ENCODE measurements at places on chromosomes 7 and 10.

- DNase-seq, result no peak
These were observed 545.5 kb upstream of the FOXK1 start for GRCh38 chr7:4136501-4137110.

- no peak for DNase-seq
These were observed 10.3 kb upstream of the DNAAF5 start for GRCh38 chr7:716222-716621.

DNA sequence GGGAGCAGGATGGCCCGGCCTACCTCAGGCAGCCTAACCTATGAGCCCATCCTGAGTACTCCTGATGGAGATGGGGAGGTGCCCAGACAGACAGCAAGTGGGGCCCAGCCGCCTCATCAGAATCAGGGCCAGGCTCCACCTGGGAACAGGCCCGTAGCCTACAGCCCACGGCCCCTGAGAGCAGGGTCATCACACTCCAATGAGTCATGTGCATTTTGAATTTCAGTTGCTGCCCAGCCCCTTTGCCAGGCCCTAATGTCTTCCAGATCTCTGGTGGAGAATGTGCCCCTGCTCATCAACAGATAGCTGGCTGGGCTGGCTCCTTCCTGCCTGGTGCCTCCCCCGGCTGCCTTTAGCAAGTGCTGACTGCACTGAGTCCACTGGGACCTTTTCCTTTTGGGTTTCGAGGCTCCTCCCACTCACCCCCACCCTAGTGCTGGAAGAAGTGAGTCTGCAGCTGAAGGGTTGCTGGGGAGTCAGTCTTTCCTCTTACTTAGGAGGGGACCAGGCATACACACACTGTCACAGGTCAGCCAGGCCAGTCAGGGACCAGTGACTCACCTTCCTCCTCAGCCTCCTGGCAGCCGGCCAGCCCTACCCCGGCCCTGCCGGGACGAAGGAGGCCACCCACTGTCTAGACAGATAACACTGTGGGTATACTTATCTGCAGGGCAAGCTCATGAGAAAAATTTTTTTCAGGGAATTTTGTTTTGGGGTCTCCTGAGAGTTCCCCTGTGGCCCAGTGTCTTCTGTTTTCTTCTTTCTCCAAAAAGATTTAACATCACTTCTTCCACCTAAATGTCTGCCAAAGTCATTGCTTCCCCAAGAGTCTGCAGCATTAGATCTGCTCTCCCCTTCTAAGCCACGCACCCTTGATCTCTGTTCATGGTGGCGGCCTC lies 9.1 kb upstream of the ASIC3 start:
- DNase-seq, result peak; percentile 71

- no peak for DNase-seq
These were observed 1.1 kb upstream of the NPS start for GRCh38 chr10:127548022-127548421.

DNA sequence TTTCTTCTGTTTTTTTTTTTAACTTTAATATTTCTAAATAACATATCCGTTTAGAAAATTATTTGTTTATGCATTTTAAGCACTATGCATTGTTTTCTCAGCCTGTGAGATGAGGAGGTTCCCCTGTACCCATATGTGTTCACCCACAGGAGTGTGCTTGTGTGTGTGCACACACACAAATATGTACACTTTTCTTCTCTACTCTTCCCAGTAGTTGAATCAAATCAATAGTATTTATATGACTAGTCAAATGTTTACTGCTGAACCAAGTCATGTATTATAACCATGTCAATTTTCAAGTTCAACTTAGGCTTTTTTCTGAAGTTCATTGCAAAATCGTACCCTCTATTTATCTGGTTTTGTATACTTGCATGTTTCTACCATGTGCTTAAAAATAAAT lies 37.3 kb downstream of the HDAC9 start:
- no peak for DNase-seq

DNA sequence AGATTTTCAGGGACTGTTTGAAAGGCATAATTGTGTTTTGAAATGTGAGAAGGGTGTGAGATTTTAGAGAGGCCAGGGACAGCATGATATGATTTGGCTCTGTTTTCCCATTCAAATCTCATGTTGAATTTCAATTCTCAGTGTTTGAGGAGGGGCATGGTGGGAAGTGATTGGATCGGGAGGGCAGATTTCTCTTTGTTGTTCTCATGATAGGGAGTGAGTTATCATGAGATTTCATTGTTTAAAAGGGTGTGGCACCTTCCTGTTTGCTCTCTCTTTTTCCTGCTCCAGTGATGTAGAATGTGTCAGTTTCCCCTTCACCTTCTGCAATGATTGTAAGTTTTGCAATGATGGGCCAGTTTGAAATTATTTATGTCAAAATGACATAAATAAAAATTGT lies 113.0 kb upstream of the PCDH15 start:
- no peak for DNase-seq

- no peak for DNase-seq
These were observed 168.9 kb downstream of the NRF1 start for GRCh38 chr7:129780257-129780973.

- peak; percentile 42 for DNase-seq
These were observed 55.1 kb downstream of the VOPP1 start for GRCh38 chr7:55517191-55517633.

- DNase-seq, result peak; percentile 41
These were observed 303.6 kb upstream of the AKR1E2 start for GRCh38 chr10:4522296-4523000.

GRCh38 chr10:17179002-17179401 lies 22.5 kb downstream of the TRDMT1 start:
- DNase-seq, result no peak

GRCh38 chr10:91528768-91529167 lies 104.1 kb downstream of the PPP1R3C start:
- DNase-seq, result no peak

DNA sequence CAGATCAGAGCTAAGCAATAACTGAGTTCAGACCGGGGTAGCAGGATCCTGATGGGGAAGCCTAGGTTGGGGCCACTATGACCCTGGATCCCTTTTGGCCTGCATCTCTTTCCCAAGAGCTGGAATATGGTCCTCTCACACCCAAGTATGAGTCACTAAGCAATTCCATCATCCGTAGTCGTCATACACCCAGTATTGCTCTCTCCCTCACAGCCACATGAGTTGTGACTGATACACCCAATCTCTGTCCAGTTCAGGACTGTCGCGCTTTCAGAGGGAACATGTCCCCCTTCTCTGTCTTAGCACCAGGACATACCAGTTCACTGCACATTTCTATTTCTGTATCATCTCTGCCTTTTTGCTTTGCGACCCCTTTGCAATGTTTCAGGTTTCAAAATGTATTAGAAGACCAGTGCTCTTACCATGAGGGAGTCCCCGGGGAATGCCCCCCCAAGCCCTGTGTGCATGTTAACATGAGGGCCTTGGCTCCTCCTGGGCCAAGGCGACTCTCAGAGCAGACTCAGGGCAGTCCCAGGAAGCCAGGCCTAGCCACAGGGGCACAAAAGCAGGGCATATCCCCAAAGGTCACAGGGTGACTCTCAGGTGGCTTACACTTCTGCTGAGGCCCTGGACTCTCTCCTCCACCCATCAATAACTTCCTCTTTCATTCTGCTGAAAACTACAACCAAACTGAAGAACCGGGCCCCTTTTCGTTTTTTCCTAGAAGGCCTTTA lies 75.3 kb upstream of the SAMD8 start:
- DNase-seq, result peak; percentile 80

- no peak for DNase-seq
These were observed 240.7 kb downstream of the ANK3 start for GRCh38 chr10:60149003-60149402.

DNA sequence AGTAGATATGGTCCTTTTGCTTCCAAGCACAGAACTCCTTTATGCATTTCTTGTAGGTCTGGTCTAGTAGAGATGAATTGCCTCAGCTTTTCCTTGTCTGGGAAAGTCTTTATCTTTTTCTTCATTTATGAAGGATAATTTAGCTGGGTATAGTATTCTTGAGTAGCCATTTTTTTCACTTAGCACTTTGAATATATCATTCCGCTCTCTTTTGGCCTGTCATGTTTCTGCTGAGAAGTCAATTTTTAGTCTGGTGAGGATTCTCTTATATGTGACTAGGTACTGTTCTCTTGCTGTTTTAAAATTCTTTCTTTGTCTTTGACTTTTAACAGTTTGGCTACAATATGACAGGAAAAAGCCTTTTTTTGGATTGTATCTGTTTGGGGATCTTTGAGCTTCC lies 68.6 kb upstream of the IMMP2L start:
- DNase-seq, result no peak

DNA sequence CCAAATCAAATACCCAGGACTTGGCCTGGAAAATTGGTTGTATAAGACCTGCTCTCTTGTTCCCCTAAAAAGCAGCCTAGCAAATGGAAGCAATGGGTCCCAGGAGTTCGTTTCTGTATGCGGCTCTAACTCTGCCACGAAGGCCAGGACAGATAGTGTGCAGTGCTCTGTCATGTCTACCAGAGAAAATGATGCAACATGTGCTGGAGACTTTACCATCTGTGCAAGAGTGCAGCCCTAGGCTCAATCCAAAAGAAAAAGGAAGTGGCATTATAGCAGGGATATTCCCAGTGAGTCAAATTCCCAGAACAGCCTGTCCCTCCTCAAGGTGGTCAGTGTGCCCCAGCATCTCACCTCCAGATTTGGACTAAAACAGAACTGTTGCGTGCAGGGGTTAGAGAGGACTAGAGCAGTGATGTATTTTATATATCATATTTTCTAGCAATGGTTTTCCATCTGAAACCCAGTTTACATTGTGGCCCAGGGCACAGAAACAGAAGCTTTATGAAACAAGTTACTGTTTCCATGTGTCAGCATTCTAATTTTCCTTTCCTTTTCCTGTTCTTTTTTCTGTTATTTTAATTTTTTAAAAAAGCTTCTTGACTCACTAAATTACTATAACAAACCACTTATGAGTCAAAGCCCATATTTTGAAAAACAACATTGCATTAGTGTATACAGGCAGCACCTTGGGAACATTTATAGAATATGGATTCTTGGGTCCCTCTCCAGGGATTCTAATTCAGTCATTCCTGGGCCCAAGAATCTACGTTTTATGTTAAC lies 311.2 kb downstream of the RNLS start:
- DNase-seq, result peak; percentile 26

DNA sequence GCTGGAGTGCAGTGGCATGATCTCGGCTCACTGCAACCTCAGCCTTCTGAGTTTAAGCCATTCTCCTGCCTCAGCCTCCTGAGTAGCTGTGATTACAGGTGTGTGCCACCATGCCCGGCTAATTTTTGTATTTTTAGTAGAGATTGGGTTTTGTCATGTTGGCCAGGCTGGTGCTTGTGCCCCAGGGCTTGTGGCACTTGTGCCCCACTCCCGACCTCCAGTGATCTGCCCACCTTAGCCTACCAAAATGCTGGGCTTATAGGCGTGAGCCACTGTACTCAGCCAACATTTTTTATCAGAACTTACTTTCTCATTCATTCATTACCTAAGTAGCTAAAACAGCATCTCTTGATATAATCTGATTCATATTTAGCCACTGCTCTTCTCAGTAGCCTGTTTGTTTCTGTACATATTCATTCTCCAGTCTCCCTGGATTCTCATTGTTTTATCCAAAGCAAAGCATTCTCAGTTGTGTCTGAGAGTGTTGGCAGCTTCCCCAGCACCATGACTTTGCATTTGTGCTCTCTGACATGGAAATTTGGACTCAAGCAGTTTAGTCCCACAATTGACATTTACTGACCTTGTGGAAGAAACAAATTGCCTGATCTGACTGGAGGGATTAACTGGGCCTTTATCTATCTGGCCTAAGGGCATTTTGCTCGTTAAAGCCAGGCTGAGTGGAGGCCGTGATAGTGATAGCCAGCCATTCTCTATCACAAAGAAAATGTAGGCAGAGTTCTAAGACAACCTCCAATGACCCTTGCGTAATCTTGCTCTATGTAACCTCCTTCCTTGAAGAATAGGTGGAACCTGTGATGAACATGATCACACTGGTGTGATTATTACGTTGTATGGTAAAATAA lies 44.9 kb downstream of the AKR1B15 start:
- DNase-seq, result no peak

DNA sequence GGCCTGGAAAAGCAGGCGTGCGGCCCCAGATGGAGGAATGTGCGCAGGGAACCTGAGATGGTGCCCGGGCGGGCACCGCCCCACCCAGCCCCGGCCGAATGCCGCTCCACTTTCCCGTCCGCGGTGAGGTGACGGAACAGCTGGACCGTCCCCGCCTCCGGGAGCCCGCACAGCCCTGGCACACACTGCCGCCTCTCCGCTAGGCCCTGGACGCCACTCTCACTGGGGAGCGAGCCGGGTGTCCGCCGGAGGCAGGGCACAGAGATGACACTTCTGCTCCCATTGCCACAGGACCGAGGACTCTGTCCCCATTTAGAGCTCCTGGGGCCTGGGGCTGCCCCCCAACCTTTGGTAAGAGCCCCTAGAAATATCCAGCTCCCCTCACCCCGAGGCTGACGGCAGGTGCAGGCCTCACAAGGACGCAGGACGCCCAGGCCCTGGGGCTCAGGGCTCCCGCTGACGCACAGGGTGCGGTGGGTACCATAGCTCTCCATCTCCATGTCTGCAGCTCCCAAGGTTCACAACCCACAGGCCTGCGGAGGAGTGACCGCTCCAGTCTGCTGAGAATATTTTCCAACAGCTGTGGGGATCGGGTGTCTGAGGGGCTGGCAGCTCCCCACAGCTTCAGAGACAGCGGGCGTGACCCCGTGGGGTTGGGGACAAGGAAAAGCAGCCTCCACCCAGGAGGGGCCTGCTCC lies 52.2 kb upstream of the PDGFA start:
- DNase-seq, result no peak

GRCh38 chr7:40057292-40057691 lies 77.1 kb downstream of the MPLKIP start:
- no peak for DNase-seq

DNA sequence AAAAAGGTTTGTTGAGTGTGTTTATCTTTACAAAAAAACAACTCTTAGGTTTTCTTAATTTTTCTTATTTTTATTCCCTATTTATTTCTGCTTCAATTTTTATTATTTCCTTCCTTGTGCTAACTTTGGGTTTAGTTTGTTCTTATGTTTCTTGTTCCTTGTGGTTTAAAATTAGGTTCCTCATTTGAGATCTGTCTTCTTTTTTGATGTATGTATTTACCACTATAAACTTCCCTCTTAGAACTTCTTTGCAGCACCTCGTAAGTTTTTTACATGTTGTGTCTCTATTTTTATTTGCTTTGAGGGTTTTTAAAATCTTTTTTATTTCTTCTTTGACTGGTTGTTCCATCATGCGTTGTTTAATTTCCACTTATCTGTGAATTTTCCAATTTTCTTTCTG lies 1217.1 kb upstream of the CELF2 start:
- DNase-seq, result no peak

GRCh38 chr7:132759482-132760243 lies 183.4 kb upstream of the PLXNA4 start:
- no peak for DNase-seq

GRCh38 chr10:24357344-24358004 lies 148.5 kb downstream of the KIAA1217 start:
- DNase-seq, result no peak

DNA sequence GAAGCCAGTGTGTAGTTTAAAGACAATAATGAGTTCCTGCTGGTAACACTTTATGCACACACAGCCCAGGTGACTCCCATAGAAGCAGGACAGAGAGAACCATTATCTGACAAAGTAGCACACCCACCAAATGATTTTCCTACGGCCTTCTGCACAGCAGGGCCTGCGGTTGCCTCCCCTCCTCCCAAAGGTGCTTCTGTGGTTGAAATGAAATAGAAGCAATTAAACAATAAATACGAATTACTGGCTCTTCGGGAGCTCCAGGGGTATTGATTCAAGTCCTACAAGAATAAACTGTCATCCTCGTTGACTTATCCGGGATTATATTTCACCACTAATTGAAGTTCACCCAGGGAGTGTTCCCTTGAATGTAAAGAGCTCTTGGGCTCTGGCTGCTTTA lies 172.1 kb downstream of the ACTR3B start:
- DNase-seq, result no peak

- DNase-seq, result peak; percentile 16
These were observed 169.3 kb downstream of the FAM107B start for GRCh38 chr10:14605231-14605925.
